ENCODE measurements at places on chromosomes 5 and 9.

GRCh38 chr9:131019388-131020239 lies 10.6 kb downstream of the LAMC3 start:
- no peak for DNase-seq

- DNase-seq, result no peak
Observed at GRCh38 chr5:111865356-111865755, 108.4 kb upstream of the NREP start.

DNA sequence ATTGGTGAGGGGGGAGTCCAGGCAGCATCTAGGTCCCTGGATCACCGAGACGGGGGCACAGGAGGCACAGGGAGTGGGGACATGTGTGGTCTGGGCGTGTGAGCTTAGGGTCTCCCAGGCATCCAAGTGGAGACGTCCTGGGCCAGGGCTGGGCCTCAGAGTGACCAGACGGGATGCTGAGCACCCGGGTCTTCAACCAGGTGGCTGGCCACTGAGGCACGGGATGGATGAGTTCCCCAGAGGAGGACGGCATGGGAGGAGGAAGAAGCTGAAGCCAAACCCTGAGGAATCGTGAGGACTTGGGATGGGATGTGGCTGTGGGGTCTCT lies 88.0 kb downstream of the LMX1B start:
- no peak for DNase-seq

GRCh38 chr9:11328326-11328725 lies 715.5 kb upstream of the PTPRD start:
- DNase-seq, result no peak

DNA sequence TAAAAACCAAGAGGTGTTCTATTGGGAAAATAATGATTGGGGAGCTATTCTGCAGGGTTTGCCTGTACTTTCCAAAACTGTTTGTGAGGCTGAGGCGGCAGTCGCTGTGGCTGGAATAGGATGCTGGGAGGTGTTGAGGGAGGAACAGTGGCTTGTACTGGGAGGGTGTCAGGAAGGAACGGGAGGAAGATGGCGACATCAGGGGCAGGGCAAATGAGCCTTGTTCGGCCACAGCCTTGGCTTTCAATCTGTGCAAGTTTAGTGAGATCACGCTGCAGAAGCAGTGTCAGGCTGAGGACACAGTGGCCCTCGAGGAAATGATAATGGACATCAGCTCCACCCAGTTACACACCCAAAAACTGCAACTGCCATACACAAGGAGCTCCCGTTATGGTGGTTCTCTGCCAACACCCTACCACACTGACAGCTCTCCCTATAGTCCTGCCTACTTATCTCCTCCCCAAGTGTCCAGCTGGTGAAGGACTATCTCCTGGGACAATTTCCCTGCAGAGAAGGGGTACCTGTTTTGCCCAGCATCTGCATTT lies 27.3 kb downstream of the KIF2A start:
- DNase-seq, result no peak
